ENCODE measurements at places on chromosomes 12 and 14. TPM values are rescaled to one million over a fixed set of nuclear protein-coding genes. Genes with fewer than 3 reads are reported as not detected.

GRCh38 chr14:88856786-88857366 lies 32.4 kb downstream of the TTC8 start:
- DNase-seq, result no peak

DNA sequence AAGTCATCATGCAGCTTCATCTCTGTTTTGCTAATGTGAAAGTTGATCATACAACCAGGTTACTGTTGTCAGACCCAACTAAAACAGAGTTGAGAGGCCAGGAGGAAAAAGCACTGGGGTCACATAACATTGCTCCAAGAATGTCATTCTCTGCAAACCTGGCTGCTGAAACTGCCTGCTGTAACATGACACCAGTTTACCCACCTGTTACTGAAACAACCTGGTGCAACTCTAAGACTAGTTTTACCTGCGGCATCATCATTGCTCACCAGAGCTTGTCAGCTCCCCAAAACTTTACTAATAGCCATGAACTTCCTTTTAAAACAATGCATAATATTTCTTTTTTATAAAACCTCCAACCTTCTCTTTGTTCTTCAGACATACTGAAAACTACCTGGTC lies 30.7 kb upstream of the DEGS2 start:
- no peak for DNase-seq

DNA sequence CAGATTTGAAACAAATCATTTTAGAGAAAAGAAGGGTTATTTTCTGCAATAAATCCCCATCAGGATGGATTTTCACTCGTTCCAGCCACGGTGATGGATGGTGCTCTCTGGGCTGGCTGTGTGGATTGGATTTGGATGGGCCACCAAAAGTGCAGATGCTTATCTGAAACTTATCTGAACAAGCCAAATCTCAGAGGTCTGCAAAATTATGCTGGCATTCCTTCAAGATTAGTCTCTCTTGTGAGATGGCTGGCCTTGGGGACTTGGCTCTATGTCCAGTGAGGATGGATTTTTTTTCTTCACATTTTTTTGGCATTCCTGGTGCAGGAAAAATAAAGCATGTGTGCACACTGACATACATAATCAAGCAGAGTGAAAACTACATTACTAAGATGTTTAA lies 341.9 kb downstream of the GXYLT1 start:
- DNase-seq, result no peak

DNA sequence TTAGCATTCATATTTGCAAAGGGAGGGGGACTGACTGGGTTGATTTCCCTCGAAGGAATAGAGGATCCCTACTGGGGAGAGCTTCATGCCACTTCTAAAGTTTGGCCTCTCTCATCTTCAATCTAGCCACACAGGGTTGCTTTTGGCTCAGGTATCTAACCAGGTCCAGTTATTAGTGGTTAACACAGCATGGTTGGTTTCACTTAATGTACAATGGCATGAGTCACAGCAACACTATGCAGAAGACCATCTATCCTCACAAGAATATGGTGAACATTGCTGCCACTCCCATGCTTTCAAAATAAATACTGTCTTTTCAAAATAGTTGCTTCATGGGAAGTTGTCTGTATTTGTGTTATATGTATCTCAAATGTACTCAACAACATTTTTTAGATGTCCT lies 6.6 kb upstream of the RAB3IP start:
- peak; percentile 68 for DNase-seq

- no peak for DNase-seq
These were observed 33.6 kb downstream of the RPGRIP1 start for GRCh38 chr14:21313512-21313911.

MYH7 gene
- total RNA-seq, result not detected

DNA sequence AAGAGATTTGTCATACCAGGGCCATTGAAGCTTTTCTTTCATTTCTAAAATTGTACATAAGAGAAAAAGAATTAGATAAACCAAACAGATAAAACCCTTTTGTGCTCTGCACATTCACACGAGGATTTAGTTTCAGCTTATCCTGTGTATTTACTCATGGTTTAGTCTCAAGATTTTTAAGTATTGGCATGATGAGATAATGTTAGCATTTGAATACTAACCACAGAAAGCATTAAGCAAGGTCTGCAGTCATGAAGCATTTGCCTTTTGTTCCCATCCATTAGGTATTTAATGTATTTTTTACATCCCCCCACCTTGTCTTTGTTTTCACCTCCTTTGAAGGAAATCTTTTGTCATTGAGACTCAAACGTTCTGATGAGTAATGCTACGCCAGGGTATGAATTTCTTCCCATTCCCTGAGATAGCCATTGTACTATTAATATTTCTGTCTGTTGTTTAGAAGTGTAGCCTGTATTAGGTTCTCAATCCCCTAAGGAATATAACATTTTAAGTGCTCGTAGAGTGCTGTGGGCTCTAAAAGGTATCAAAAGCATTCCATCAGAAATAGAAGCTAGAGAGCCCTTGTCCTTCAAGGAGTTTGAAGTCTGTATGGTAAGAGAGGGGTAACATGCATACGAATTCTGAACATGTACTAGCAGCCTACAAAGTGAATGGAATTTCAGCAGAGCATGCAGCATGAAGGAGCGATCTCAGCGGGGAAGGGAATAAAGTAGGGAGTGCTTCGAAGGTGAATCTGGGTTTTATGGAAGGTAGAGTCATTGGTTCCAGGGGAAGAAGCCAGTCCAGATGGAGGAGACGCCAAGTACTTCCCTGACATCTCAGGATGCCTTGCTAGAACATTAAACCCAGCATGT lies 22.3 kb downstream of the CRADD start:
- peak; percentile 95 for DNase-seq

DNA sequence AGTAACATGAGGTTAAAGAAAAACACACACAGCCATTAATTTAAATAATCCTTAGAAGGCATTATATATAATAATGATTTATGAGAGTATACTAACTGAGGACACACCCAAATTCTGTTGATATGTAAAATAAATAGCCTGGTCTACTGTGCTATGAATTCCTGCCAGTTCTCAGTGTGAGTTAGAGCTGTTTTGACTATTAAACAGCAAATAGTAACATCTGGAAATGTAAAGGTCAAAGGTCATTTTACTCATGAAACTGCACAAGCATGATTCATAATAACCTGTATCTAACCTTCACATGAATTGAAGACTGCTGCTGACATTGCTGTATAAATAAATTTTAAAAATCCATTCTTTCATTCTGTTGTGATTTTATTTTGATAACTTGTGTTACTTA lies 966.7 kb downstream of the SLC6A15 start:
- DNase-seq, result peak; percentile 32

DNA sequence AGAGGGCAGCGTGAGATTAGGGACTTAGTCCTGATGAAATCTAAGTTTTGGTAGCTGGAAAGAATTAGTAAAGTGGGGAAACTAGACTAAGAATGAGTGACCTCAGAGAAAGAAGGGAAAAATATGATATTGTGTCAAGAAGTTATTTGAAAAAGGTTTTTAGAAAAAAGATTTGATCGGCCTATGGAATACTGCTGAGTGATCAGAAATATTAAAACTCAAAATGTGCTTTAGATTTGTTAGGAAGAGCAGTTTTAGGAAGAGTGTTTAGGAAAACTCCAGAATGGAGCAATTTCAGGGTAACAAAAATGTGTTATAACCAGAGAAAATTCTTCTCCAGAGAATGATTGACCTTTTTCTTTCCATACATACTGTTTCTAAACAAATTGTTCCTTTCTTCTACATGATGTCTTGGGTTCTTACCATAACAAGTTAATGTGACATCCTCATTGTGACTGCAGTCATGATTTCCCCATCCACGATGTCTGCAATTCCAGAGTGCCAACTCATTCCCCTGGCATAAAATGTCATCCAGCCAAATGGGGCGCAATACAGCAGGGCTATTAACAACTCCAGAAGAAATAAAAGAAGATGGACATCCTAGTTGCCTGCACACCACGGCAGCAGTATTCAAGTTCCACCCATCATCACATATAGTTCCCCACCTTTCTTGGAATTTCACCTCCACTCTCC lies 11.8 kb downstream of the CD163L1 start:
- DNase-seq, result no peak

GPR65 gene
- total RNA-seq, result 0.17 TPM

TMEM132D gene
- total RNA-seq, result not detected

DNA sequence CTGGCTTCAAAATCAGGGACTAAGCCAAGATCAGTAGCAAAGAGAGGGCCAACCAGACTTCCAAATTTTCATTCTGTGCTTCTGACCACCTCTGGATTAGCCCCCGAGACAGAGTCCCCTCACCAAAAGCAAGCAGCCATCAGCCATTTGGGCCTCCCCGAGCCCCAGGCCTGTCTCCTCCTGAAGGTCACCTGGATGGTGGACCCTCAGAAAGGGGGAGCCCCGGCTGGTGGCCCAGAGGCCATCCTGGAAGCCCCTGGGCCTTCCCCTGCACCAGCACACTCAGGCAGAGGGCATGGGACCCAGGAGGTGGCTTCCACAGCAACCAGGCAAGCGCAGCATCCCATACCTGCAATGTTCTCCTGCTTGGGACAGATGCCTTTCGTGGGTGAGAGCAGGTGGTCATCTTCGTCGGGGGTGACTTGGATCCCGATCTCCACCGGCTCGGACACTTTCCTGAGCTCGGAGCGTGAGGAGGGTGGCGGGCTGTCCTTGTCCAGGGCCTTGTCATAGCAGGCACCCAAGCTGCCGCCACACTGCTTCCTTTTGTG lies 14.8 kb downstream of the BCL11B start:
- DNase-seq, result no peak

DNA sequence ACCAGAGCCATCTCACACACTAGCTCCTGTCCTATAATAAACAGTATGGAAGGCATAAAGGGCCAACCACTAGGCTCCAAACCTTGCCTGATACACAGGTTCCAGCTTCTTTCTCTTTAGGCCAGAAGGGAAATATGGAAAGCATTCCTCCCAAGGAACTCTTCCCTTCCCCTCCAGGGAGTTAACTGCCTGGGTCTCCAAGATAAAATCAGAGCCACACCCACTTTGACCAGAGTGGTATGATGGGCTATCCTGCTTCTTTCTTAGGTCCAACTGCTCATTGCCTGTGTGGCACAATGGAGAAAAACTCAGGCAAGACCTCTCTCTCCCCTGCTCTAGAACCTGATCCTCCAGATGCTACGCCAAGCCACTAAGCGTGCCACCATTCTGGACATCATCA lies 2.1 kb downstream of the TSSK4 start:
- no peak for DNase-seq

WASHC4 gene
- total RNA-seq, result 98.3 TPM

Data from fibroblast of lung (primary cell).